Non-pigmented ciliary epithelial cell (primary cell): ENCODE measurements at places on chromosomes 6 and 20.

DNA sequence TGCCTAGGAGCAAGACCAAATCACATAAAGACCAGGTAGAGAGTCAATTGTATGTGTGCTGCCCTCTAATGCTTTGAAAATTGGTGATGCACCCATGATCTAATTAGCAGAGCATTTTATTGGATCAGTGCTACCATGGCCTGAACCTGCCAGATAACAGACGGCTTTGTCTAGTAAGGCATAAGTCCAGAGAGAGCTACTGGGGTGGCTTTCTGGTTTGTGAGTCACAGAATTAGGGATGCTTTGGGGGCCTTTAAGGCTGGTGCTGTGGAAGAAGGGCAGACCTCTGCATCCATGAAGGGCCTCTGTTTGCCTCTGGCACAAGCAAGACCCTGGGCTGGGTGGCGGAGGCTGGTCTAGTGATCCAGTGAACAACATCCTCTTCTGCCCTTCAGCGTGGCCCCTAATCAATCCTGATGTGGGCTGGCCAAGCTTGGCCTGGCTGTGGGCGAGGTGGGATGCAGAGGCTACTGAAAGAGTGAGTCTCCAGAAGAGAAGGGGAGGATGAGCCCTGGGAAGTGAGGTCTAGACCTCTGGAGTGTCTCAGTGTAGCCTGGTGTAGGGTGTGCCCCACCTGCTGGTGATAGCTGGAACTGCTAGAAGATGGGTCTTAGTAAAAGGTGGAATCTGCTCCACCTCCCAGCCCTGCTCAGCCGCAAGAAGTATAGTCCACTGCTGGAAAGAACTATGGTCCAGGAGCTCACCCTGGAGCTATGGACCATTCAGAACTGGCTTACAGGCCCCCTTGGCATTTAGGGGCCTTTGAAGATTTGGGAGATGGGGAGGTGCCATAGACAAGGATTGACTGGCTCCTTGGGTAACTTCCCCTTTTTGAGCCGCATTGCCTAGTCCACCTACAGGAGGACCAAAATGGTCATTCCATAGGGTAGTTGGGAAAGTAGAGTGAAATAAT lies 36.7 kb upstream of the AAR2 start:
- DNase-seq: peak; percentile 44

DNA sequence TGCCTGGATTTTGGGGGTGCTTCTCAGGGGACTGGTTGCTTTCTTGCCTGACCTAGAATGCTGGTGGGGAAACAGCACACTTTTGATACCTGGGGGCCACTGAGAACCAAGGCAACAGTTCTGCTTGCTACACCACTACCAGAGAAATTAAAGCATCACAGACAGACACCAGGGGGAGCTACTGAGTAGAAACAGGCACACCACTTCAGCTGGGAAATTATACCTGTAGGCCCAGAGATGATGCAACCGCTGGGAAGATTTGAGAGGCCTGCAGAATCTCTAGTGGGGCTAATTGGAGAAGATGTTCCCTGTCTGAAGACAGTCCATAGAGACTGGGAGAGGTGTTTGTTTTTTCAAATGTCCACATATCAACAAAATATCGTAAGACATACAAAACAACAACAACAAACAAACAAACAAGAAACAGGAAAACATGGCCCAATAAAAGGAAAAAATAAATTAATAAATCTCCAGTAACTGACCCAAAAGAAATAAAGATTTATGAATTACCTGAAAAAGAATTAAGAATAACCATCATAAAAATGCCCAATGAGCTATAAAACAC lies 129.4 kb upstream of the RIN2 start:
- peak; percentile 30 for DNase-seq

DNA sequence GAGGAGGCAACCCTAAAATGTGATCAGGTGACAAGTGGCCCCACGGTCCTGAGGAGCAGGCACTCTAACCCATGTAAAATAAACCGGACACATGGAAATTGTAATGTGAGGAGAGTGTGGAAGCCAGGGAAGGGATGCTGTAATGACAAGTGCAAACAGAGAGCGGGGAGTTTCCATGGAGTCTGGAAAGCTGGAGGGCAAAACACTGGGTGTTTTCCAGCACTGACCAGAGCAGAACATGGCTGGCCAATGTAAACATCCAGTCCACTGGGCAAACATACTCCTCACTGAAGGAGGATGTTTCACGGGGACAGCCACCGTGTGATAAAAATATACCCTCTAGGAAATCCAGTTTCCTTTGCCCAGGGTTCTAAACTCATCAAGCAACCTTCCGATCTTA lies 219.0 kb upstream of the JARID2 start:
- no peak for DNase-seq

- DNase-seq: no peak
Observed at GRCh38 chr6:26392932-26393636, 9.0 kb upstream of the BTN3A1 start.

DNA sequence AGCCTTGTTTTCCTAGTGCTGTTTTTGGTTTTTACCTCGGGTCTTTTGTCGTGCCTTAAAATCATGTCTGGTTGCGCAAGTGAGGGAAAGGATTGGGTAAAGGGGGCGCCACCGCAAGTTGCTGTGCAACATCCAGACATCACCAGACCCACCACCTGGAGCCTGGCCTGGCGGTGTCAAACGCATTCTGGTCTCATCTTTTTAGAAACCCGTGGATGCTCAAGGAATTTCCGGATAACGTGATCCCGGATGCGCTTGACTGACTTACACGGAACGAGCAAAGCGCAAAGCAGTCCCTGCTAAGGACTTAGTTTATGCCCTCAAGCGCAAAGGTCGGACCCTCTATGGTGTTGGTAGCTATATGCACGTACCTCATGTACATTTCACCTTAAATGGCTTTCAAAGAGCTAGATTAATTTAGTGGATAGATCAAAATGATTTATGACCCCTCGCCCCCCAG lies 105.2 kb downstream of the OR2B2 start:
- DNase-seq: no peak

DNA sequence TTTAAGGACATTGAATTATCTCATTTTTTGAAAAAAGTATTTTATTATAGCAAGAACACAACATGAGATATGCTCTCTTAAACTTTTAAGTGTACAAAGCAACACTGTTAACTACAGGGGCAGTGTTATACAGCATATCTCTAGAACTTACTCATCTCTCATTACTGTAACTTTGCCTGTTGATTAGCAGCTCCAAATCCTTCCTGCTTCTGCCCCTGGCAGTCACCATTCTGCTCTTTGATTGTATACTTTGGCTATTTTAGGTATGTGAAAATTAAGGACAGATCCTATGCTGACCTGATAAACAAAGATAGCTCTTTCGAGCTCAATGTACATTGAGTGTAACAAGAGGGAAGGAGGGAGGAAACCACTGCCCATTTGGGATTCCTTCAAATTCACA lies 1349.8 kb upstream of the GJE1 start:
- DNase-seq: no peak

- no peak for DNase-seq
Observed at GRCh38 chr20:25547999-25548398, 37.3 kb downstream of the NINL start.
